ENCODE measurements at places on chromosomes 11 and 22.

GRCh38 chr11:47241841-47242301, 6.7 kb downstream of the ACP2 start:
- DNase-seq: no peak

- DNase-seq: no peak
Observed at GRCh38 chr22:46212195-46212594, 37.9 kb downstream of the CDPF1 start.

DNA sequence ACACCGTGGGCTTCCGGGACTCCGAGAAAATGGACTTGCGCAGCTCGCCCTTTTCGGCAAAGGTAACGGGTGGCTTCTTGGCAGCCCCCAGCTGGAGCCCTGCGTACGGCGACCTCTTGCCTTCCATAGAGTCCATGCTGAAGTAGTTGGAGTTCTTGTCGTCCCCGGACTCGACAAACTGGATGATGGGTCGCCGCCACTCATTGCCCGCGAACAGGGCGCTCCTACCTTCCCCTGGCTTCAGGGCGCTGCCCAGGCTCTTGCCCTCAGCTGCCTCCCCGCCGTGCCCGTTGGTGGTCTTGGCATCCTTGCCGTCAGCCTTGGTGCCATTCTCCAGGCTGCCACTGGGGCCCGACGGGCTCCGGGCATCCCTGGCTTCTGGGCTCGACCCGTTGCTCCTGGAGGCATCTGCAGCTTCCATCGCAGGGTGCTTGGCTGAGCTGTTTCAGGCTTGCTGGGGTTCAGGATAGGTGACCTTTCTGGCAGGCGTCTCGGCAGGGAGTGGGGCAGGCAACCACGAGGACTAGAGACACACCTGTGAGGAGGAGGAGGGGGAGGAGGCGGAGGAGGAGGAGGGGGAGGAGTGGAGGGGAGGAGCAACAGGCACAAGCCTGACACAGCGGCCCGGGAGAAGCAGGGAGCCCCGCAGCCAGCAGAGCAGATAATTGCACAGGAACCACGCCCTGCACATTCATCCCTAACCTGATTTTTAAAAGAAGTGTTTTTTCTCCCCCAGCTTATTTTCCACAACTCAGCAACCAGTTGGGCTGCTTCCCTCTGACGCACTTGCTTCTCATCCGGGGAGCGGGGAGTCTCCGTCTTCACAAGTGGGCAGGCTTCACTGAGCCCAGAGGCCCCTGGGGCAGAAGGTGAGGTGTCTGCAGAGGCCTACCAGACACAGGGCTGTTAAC, at the start of gene TRIM29:
TSS of gene TRIM29 (minus strand) at position 503 of the 911 bp plus-strand sequence. CDS start at position 421, 82 bp downstream.
- DNase-seq: peak; percentile 1

DNA sequence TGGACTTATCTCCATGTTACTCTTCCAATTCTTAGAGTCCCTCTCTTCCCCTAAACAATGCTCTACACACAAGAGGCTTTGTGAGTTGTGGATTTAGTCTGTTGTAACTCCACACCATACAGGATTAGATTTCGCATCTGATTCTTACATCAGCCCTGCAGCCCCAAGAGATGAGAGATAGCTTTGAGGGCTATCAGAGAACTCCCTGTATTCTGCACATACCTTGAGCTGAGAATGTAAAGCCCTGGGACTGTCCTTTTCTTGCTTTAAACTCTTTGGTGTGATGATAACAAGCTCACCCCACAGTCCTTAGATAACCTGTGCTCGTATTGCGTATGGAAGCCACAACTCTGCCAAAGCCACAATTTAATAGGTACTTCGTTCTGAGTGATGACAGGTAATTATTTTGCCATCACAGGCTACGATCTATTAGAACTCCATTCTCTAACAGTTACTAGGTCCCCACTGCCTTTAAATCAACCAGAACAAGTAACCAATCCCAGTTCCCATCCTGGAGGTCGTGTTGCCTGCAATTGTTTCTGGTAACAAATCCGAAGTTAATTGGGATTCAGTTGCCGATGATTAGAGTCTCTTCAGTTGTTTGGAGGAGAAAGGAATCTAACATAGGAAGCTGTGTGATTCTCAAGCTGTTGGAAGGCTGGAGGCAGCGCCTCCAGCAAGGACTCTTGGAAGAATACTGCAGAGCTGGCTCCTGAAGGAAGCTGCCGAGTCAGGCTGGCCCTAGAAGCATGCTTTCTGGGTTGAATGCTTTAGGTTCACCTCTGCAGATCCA, 1.3 kb upstream of the PARVG start:
- no peak for DNase-seq

- peak; percentile 72 for DNase-seq
Observed at GRCh38 chr11:117316197-117316961, at the start of gene BACE1. Gene BACE1 (minus strand): TSS chr11:117316256. CDS start chr11:117315795, 461 bp downstream.

GRCh38 chr22:43381693-43382092, 30.1 kb upstream of the MPPED1 start:
- no peak for DNase-seq

DNA sequence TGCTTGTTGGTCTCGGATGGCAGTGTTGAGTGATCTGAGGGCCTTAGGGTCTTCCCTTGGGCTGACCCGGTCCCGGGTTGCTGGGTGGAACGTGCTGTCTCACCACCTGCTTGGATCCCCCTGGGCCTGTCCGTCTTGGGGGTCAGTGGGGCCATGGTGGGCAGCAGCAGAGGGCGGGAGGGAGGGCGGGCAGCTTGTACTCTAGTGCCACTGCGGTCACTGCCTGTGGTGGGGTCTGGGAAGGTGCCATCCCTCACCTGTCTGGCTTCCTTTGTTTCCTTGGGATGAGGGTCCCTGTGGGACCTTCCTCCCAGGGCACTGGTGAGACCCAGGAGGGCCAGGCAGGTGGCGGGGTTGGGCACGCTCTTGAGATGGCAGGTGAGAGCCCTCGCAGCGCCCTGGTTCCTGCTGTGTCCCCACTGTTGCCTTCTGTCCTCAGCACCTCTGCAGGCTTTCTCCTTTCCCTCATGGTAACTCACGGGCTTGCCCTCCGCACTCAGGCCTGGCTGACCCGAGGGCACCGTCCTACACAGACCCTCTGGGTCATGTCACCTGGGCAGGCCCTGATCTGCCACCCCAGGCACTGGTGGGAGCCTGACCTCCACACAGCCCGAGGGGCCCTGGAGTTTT, 34.2 kb downstream of the TBC1D22A start:
- no peak for DNase-seq

DNA sequence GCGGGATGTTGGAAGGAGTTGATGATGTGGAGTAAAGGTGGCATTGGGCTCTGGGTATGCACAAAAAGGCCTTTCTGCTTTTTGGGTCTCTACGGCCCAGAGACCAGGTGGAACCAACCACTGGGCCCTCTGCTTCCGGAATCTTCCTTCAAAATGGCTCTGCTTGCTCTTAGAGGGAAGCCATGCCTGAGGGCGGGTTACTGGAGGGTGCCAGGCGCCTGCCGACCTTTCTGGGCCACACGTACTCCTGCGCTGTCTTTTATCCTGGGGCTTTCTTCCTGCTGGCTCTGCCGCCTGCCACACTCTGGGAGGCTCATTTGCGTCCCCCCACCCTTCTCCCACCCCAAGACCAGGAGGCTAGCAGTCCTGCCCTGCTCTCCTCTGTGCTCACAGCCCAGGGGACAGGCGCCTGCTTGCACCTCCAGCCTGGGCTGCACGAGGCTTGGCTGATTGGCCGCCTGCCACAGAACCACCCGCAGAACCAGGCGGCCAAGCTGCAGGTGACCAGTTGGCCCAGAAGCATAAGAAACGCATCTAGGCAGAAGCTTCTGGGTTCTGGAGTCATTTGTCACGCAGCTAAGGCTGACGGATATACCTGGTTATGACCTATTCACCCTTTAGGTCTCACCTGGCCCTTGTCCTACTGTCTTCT, 536.9 kb downstream of the TBC1D22A start:
- DNase-seq: no peak

DNA sequence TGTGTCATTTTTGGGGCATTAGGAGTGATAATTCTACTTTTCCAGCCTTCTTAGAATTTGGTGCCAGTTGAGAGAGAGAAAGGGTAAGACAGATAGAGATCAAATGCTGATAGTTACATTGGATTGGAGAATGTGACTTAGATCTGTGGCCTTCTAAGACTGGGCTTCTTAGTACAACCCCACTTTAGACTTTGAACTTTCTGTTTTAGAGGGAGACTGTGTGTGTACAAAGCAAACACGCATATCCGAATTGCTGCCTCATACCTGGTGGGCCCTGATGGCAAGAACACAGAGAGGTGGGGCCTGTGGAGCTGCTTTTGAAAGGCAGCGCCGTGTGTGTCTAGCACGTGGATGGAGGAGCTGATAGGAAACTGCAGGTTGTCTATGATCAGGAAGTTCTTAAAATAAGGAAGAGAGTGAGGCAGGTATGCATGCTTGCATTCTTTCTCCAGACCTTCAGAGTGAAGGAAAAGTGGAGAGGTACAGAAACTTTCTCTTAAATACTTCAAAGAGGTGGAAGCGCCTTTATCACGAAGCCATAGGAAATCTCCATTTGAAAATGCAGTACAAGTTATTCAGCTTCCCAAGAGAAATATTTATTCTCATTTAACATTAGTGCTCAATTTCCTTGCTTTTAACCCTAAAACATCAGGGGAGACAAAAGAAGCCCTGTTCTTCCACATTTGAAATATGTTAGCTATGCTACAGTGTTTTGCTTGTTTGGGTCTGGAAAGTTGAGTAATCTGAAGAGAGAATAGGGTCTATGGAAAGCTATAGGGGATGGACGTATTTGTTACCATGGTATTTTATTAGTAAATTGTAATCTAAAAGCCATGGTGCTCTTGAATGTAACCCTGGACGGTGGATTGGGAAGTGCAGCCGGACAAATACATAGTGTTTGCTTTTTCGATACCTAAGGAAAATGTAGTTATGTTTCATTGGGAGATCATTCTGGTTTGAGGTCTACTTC, 13.7 kb downstream of the PDHX start:
- DNase-seq: no peak

DNA sequence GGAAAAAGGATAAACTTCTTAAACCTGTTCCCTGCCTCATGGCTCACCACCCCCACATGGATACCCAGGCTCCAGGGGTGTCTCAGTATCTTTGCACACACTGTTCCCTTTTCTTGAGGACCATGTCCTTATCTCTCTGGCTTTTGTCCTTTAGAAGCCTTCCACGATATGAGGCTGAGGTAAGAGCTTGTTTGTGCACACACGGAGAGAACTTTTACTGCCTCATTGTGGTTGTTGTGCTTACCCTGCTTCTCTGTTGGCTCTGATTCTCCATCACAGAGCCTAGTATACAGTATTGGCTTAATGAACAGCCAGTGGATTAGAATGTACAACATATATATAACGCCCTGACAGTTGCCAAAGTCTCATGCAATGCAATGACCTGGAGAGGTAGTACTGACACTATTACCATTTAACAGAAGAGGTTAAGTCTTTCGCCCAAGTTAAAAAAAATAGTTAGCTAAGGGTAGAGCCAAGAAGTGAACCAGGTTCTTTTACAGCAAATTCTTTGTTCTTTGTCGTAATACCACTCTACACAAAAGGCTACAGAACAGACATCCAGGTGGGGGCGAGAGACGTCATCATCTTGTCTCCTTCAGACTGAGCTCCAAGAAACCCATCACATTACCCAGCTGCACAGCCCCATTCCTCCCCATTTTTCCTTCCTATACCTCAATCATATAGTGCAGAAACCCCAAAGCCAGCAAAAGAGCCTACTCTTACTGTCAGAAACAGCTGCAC, 117.3 kb downstream of the PLEKHA7 start:
- DNase-seq: no peak

Measured in endothelial cell (in vitro differentiated cells).